ENCODE measurements at places on chromosomes 4 and X. TPM values are rescaled to one million over a fixed set of nuclear protein-coding genes. Genes with fewer than 3 reads are reported as not detected.
A peak's percentile ranks its signal among the peaks of the same experiment; 100 is the strongest.

NDNF gene
- total RNA-seq: 4.9 TPM

GRCh38 chr4:87006676-87007527 lies 72.1 kb downstream of the AFF1 start:
- peak; percentile 96 for DNase-seq

DNA sequence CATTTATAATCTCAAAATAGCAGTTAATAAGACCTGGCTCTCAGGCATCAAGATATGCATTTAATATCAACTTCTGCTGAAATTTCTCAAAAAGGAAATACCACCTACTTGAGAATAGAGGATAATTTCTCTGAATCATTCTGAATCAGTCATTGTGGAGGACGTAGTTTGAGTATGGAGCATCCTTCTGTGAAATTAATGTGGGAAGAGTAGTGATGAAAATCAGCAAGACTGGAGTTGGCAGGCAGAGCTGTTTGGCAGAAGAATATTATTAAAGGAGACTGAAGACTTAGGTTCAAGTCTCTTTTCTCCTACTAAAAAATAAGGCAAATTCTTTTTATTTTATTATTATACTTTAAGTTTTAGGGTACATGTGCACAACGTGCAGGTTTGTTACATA lies 325.6 kb upstream of the ATOH1 start:
- DNase-seq: no peak

DNA sequence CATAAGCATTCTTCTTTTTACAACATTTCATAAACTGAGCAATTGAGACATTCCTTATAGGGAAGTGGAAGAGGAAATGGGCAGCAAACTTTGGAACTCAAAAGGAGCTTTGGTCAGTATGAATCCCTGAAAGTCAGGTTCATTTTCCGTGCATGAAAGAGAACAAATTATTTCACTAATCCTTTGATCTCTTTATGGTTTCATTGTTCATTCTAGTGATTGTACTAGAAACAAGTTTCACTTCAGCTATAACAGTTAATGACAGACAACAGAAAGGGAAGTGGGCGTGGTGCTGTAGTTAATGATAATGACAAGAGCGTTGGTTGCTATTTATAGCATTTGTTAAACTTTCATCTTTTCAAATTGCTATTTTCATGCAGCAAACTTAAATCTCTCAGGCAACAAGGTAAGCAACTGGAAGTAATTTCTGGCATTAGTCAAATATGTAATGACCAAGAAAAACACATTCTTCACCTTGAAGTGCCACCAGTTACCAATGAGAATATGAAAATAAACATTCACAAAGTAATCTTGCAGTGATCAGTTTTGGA lies 98.4 kb downstream of the AREG start:
- DNase-seq: no peak

GRCh38 chrX:11509786-11510185 lies 155.9 kb downstream of the ARHGAP6 start:
- no peak for DNase-seq

COL4A6 gene
- 10.3 TPM for total RNA-seq

GRCh38 chrX:127459790-127460189 lies 592.4 kb downstream of the ACTRT1 start:
- DNase-seq: no peak

GRCh38 chrX:120036704-120037103 lies 40.8 kb downstream of the RHOXF2B start:
- no peak for DNase-seq

GRCh38 chrX:38220415-38221390 lies at the start of gene SRPX:
TSS of gene SRPX (minus strand) at chrX:38220871. CDS start at chrX:38220792, 79 bp downstream.
- DNase-seq: no peak

DNA sequence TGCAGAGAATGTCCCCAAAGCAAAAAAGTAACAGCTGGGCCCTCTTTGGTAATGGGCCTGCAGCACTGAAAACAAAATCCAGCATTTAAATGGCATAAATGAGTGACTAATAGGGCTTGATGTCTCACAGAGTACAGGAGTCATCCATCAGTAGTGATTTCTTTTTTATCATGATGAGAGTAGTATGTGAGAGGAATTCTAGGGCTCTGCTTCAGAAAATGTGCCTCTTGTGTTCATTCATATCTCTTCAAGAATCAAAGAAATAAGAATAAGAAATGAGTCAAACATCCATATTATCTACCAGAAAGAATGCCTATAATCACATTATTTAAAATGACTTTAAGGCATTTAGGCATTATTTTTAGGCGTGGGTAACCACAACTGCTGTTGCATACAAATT lies 792.9 kb upstream of the HTR2C start:
- no peak for DNase-seq

GRCh38 chr4:113831457-113831856 lies 69.9 kb upstream of the CAMK2D start:
- no peak for DNase-seq

DNA sequence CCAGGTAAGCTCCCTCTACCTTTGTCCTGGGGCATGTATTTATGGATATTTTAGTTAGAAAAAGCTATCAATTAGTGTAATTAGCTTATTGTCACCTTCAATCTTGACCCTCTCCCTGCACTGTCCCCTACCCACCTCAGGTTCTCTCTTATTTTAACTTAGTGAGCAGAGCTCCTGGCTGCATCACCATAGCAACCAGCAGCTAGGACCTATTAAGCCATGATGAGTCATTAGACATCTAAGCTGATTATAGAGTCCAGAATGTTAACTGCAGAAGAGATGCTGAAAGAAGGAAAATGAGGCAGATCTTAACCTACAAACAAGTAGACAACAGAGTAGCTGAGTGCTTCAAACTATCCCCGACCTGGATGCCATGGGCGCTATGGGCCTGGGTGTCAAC lies 36.6 kb downstream of the MAGEE2 start:
- no peak for DNase-seq

DNA sequence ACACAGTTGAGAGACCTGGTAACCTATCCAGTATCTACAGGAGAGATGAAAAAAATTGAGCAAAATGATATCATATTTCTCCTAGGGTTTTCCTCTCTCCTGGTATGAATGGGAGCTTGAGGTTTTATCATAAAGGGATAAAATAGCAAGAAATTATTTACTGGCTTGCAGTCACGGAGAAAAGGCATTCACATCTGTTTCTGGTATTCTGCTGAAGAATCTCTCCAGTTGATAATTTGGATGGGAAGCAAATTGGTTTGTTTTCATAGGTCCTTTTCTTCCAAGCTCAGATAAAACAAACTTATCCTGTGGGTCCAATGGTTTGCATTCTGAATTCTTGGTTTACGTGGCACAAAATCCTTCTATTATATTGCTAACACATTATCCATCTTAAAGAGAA lies 83.1 kb upstream of the GYPA start:
- no peak for DNase-seq

DNA sequence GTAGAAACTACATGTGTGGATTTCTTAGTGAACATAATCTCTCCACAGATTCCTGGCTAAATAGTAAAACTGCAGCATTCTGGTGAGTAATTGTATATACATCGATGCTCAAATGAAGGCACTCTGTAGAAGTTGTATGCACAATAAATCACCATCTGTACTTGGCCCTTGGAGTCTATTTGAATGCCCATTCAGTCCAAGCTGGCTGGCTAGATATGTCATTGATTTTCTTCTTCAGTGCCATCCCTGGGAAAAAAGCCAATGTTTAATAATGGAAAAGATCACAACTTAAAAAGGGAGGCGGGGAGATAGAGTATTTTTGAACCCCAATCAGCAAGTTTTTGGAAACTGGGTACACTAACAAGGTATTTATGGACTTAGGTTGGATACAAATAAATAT lies 381.0 kb upstream of the TEX13C start:
- no peak for DNase-seq

CSN1S1 gene
- total RNA-seq: not detected

TSPAN7 gene
- 38.5 TPM for total RNA-seq

- DNase-seq: no peak
Observed at GRCh38 chr4:75924309-75924827, 16.4 kb downstream of the NAAA start.

EVC2 gene
- total RNA-seq: 23.8 TPM

All from vagina (tissue), 2 donors.